ENCODE measurements at places on chromosomes 5 and 9.

DNA sequence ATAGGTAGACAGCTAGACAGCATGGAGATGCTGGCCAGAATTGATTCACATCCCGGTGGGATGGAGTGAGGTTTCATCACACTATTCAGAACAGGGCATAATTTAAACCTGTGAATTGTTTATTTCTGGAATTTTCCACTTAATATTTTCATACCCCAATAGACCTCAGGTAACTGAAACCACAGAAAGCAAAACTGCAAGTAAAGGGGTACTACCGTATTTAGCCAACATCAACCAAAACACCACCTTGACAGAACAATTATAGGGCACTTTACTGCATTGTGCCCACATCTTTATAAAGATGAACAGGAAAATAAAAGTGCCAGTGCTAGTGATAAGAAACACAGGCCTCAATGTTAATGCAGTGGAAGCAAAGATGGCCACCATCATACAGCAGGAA lies 7.5 kb downstream of the SERINC5 start:
- peak overlapping the region; percentile 32 for H3K27ac ChIP-seq
- H3K36me3 ChIP-seq: peaks cover 8% of the 10 kb centered on the region
- no peak for DNase-seq
- peaks cover 71% of the 10 kb centered on the region for H3K4me1 ChIP-seq

GRCh38 chr5:71988808-71989207 lies 118.5 kb upstream of the MAP1B start:
- no peak for DNase-seq
- no peaks in the 10 kb centered on the region for H3K27me3 ChIP-seq
- no peak overlapping the region for H3K4me3 ChIP-seq
- H3K4me1 ChIP-seq: no peaks in the 10 kb centered on the region

- DNase-seq: no peak
- H3K4me3 ChIP-seq: no peak overlapping the region
- no peaks in the 10 kb centered on the region for H3K27me3 ChIP-seq
These were observed 32.8 kb downstream of the TMC1 start for GRCh38 chr9:72554221-72554641.

DNA sequence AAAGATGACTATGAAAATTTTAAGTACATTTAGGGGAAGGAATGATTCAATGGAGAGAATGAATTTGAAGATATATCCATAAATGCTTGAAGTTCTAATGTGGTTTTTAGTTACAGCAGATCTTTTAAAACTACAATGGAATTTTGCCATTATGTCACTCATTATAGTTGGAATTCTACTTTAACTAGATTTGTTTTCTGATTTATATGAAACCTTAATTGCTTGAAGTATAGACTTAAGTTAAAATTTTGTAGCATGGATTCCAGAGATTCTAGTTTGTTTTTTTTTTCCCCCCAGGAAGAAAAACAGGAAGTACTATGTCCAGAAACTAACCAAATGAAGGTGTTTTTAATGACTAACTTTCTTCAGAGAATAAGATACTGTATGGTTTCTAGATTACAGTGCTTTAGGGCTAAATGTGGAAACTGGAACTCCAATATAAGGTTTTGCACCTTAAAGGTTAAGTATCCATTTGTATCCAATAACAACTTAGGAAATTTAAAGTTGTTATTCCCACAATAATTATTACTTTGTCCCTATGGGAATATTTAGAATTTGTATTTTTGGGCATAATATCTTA lies 70.3 kb downstream of the ZSWIM6 start:
- no peak overlapping the region for H3K4me3 ChIP-seq
- H3K27ac ChIP-seq: no peak overlapping the region
- no peaks in the 10 kb centered on the region for H3K36me3 ChIP-seq
- no peak for DNase-seq
- no peaks in the 10 kb centered on the region for H3K27me3 ChIP-seq
- no peaks in the 10 kb centered on the region for H3K4me1 ChIP-seq

DNA sequence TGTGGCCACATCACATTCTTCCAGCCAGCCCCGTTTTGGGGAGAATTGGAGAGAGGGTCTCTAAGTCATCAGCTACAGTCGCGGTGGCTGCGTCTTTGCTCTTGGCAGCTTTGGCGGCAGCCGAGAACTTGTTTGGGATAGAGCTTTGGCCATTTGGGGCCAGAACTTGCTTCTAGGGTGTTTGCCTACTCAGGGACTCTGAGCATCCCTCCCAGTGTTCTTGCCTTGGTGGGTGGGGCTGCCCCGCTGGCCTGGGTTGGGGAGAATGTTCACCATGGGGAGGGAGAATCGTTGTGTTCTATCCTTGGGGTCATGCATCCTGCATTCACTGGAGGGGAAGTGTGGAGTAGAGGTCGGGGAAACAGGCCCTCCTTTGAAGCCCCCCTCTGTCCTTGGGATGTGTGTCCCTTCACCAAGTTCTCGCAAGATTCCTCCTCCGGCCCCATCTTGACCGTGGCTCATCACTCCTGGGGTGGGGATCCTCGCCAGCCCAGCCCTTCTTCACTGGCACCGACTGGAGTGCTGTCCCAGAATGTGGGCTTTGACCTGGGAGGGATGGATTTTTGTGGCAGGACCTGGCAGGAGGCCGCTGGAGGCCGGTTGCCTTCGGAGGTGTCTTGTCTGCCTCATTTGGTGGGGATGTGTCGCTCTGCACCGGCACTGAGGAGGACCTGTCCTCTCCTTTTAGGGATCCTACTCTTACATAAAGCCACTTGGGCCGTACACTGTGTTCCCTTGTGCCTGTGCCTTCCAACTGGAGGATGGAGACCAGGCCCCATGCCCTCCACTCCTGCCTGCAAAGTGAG lies 3.5 kb downstream of the PHF2 start:
- H3K36me3 ChIP-seq: no peaks in the 10 kb centered on the region
- peaks cover 13% of the 10 kb centered on the region for H3K4me1 ChIP-seq
- no peak overlapping the region for H3K27ac ChIP-seq
- no peaks in the 10 kb centered on the region for H3K27me3 ChIP-seq
- DNase-seq: no peak

DNA sequence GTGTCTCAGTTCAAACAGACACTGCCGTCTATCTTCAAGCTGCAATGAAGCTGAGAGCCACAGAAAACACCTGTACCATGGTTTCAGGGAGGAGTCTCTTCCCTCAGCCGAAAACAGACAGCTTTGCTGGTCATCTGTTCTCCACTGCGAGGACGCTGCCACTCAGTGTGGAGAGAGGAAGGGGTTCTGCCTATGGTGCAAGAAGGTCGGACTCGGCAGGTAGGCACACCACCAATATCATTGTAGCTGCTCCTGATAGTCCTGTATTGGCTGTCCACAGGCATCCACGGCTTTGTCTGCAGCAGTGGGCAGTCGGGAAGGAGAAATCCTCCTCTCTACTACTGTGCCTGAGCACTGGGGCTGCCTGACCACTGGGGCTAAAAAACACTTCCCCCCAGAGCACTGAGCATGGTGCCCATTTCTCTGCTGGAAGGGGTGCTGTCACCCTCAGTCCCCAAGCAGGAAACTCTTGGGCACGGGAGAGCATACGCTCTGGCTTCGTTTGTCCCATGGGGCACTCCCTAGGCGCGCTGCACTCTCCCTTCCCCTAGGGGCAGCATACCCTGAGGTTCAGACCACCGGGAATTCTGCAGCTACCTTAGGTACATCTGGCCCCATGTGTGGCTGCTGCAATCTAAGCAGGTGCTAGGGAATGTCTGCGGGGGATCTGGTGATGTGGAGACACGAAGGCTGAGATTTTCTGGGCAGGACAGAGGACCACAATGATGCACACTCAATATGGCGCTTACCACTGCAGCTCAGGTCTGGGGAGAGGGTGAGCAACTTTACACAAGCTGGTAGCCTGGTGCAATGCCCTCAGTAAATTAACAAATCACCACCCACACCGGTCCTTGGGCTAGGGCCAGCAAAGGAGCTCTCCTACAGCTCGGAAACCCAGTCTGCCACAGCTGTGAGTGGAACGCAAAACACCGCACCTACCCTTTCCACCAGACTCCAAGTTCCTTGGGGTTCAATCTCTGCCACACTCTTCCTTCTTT lies 880.9 kb upstream of the SEMA6A start:
- H3K4me1 ChIP-seq: no peaks in the 10 kb centered on the region
- H3K4me3 ChIP-seq: peak overlapping the region; percentile 30
- peaks cover 8% of the 10 kb centered on the region for H3K27me3 ChIP-seq

DNA sequence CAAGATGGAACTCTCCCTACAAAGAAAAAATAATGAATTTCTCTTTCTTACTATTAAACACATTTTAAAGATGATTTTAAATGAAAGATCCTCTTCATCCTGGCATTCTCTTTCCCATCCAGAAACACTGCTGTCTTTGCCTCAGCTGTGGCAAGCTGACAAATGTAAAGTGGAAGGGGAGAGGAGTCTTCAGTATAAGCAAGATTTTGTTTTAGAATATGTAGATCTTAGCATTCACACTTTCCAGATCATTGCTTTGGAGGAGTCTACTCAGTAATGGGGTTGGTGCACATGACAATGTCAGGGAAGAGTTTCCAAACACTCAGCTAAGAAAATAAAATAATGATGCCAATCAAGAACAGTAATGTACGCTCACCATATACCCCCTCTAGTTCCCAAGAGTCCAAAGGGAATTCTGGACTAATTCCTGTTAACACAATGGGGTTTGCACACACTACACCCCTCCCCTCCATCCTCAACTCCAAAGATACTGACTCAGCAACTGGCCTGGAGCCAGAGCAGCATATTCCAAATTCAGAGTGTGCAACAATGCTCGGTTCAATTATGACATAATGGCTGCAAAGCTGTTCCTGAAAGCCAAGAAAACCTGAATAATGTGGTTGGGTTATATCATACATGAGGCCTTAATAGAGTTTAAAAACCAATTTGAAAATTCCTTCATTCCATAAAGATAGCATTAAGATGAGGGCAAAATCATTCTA lies 4.6 kb downstream of the C5orf63 start:
- H3K27ac ChIP-seq: no peak overlapping the region
- no peaks in the 10 kb centered on the region for H3K27me3 ChIP-seq
- DNase-seq: no peak
- no peaks in the 10 kb centered on the region for H3K36me3 ChIP-seq

Measured in T-cell (primary cell).